C1 segment of cervical spinal cord (tissue), 14 donors: ENCODE measurements at places on chromosomes 5 and 9.

DNA sequence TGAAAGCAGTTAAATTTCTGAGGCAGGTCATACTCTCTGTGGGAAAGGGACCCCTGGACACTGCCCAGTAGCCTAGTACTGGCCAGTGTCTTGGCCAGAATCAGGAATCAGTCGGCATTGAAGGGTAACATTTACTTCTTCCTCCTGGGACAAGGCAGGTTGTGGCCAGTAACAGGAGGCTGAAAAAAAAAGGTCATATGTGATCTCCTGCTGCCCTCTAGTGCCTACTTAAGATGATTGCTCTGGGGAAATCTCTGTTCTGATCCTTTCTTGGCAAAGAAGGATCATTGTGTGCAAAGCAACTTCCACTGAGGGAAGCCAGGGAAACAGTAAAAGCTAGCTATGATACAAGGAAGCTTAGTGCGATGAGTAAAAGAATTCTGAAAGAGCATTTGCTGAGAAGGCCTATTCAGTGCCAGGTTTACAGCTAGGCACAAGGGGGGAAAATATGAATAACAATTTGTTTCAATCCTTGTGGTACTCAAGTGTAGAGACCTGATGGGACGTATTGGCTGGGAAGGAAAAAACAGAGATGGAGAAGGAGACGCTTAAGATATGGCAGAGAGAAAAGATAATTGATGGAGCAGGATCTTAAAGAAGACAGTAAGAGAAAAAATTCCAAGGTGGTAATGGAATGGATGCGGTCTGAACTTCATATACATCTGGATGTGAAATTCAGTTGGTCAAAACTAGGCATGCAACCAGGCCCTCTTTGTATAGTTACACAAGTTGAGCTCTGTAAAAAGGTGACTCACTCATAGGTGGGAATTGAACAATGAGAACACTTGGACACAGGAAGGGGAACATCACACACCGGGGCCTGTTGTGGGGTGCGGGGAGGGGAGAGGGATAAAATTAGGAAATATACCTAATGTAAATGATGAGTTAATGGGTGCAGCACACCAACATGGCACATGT lies 25.8 kb upstream of the TRIM32 start:
- DNase-seq: peak; percentile 14

DNA sequence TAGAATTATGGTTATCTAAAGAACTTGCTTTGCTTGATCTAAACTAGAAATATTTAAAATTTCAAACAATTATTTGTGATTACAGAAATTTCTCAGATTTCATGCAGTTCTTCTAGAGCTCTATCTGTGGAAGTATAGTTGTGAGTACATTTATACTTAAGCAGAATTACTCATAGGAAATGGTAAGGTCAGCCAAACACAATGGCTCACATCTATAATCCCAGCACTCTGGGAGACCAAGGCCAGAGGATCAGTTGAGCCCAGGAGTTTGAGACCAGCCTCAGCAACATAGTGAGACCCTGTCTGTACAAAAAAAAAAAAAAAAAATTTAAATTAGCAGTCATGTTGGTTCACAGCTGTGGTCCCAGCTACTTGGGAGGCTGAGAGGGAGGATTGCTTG lies 71.0 kb downstream of the INVS start:
- DNase-seq: no peak

DNA sequence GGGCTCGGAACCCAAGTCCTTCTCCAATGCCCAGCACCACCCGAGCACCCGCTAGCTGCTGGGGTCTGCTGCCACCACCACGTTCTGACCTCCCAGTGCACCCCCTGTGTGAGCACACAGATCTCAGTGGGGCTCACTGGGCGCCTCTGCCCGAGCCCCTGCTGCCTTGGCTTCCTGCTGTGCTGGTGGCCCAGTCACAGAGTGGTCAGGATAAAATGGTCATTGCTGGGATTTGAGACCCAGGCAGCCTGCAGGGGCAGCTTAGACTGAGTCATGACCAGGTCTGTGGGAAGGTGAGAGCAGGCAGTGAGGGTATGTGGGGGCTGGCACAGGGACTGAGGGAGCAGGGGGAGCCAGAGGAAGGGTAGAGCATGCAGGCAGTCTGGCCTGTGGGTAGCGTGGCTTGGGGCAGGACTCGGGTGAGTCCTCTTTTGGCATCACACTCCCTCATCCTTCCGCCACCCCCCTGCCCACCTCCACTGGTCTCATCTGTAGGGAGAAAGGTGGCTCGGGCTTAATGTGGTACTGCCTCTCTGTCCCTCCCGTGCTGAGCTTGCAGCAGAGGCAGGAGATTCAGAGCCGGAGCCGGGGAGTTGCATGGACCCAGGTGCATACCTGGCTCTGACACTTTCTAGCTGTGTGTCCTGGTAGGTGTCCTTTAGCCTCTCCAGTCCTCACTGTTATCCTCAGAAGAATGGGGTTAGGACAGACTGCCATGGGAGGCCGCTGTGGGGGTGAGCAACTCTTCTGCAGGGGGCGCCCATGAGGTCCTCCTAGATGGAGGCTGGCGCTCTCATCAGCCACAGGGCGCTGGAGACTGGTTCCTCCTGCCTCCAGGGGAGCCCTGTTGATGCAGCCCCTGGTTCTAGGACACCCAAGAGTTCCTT lies 32.1 kb downstream of the USP20 start:
- no peak for DNase-seq

DNA sequence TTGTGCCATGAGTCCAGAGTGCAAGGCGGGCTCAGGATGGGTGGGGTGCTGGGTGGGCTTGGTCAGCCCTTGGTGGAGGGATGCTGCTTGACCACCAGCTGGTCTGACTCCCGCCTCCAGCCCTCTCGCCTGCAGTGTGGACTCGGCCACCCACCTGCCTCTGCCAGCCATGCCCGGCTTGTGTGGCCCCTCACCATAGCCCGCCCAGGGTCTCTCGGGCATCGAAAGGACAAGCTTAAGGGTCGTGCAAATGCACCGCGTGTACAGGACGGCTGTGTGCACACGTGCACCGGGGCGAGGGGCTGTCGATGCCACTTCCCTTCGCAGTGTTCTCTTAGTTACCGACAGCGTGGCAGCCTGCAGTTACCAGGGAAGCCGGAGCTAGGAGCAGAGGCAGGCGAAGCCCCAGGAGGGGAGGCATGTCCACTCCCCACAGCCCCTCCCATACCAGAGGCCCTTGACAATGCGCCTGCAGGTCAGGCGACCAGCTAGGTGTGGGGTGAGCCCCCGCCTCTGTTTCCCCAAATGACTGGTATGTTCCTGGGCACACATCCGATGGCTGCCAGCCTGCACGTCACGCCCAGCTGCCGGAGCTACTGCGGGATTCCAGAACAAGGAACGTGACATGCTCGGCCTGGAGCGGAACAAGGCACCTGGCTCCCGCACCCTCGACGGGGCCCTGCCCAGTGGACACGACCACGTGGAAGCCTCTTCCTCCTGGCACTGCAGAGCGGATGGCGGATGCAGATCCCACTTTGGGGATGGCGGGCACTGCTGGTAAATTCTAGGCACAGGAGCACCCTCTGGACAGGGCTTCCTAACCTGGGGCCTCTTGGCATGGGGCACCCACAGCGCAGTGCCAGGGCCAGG lies 7.8 kb downstream of the LCN9 start:
- no peak for DNase-seq

- DNase-seq: no peak
Observed at GRCh38 chr5:10351199-10351905, 2.1 kb upstream of the MARCHF6 start.

GRCh38 chr5:54357408-54358058 lies 47.2 kb upstream of the ARL15 start:
- DNase-seq: no peak

- DNase-seq: no peak
Observed at GRCh38 chr5:124936626-124936933, 190.1 kb upstream of the ZNF608 start.

DNA sequence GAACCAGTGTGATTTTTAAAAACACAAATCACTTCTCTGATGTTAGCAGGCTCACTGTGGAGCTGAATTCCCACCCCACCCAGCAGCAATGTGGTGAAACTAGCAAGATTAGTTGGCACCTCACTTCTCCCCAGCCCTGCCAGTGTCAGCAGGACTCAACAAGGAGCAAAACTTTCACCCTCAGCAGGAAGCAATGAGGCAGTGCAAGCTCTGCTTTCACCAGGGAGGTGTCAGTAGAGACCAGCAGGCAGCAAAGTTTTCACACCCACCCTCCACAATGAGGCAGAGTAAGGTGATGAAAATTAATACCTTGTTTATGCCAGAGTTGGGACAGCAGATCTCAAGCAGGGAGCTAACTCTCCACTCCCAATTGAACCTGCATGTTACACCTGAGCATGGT lies 565.0 kb downstream of the CETN3 start:
- no peak for DNase-seq

GRCh38 chr5:169440107-169440705 lies 139.3 kb upstream of the SLIT3 start:
- no peak for DNase-seq

DNA sequence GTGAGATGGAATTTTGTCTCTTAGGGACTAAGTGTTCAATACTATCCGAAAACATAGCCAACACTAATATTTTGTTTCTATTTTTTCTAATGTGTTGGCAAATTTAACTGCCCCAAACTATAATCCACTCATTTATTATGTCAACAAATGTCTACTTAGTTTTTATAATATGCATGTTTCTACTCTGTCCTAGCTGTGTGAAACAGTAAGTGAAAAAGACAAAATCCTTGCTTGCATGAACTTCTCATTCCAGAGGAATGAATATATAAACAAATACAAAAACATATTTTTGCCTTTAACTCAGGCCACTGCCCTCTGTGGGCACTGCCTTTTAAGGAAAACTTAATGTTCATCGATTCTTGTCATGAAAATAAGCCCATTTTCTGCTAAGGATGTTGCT lies 1275.4 kb upstream of the CDH18 start:
- DNase-seq: no peak

DNA sequence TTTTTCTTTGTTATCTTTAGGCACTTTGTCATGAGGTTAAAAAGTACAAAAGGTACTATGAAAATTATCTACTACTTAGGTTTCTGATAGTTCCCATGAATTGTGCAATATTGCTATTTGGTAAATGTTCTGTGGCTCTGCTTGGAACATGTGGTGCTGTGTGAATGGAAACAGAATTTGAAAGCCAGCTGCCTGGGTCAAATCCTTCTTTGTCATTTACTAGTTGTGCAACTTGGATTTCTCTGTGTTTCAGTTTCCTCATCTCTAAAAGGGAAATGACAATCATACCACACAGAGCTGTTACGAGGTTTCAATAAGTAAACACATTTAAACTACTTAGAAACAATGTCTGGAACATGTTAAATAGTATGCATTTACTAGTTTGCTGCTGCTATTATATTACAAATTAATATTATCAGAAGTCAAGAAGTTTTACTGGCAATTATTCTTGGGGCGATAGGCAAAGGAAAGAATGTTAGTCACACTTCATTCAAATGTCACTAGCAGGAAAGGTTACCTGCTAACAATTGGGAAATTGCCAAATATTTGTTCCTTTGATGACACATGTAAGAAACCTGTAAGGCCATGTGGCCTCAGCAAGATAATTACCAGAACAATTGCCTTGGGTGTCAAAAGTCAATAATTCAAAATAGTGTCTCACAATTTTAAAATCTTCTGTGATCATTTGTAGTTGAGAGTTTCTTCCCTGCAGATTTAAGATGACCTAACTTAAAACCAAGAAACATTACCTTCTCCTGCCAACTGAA lies 184.8 kb downstream of the KIAA0825 start:
- no peak for DNase-seq

DNA sequence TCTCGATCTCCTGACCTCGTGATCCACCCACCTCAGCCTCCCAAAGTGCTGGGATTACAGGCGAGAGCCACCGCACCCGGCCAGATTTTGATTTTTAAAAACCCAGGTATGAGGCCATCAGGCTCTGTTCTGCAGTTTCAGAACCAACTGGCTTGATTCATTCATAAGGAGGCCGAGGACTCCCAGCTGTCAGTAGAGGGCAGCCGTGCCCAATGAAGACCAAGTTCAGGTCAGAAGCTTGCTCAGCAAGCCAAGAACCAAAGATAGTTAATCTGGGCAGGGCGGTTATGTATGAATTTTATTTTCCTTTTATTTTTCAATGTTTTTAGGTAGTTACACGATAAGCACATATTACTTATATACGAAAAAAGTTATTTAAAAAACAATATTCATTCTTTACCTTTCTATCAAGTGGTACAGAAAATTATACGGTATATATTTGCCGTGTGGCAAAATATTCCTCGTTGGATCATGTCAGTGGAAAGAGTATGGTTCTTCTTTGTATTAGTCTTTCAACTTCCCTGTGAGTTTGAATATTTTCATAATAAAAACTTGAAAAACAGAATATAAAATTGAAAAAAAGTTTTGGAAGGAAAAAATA lies 18.0 kb downstream of the MGAT1 start:
- DNase-seq: peak; percentile 50

DNA sequence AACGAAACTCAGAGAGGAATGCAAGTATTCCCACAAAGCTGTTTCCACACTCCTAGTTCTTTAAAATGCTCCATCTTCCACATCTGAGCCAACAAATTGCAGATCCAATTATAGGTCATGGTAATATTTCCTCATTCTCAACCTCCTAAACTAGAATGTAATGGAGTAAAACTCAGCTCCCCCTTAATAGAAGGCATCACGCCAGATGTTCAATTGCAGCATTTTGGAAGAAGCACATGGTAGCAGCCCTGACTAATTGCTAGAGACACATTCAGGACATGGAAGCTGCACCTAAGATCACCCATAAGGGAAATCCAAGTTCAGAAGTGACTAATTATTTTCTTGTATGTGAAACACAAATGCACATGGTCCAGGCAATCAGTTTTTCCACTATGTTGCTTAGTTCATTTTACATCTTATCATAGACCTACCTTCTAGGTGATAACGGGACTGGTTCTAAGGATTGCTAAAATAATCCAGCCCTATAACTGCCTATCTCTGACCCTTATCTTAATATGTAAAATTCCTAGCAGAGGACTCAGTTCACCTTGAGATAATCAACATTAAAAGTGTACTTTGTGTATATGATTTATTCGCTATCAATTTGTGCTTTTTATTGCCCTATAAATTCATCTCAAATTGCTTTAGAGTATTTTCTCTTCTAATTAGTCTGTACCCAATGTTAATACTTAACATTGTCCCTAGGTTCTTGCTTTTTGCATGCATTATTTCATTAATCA lies 75.1 kb downstream of the GABRB2 start:
- DNase-seq: no peak

- DNase-seq: no peak
Observed at GRCh38 chr5:73306078-73306719, 133.2 kb downstream of the TMEM174 start.

GRCh38 chr5:135356522-135357318 lies 42.3 kb downstream of the MACROH2A1 start:
- DNase-seq: no peak

DNA sequence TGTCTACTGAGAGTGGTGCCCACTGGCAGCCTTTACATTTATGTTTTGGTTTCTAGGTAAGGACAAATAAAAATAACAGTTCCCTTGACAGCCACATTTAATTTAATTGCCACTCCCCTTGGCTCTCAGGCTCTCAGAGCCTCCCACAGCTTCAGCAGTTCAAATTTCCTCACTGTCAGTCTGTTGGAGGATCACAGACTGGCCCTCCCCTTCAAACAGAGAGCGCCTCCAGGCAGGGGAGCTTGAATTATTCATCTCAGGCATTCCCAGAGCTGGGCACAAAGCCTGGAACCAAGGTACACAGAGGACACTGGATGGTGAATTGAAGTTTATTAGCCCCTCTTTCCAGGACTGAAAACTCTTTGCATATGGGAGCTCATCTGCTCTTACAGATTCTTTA lies 407.7 kb downstream of the SPOCK1 start:
- DNase-seq: no peak

GRCh38 chr5:144198386-144198785 lies 27.7 kb downstream of the KCTD16 start:
- DNase-seq: no peak

- no peak for DNase-seq
Observed at GRCh38 chr5:135387629-135387960, 11.4 kb downstream of the MACROH2A1 start.

- no peak for DNase-seq
Observed at GRCh38 chr9:89116064-89116804, 62.4 kb downstream of the SHC3 start.
